ENCODE measurements at places on chromosomes 6 and 20.
A peak's percentile ranks its signal among the peaks of the same experiment; 100 is the strongest.

GRCh38 chr6:75150685-75151412, 55.0 kb downstream of the COL12A1 start:
- no peak for DNase-seq

DNA sequence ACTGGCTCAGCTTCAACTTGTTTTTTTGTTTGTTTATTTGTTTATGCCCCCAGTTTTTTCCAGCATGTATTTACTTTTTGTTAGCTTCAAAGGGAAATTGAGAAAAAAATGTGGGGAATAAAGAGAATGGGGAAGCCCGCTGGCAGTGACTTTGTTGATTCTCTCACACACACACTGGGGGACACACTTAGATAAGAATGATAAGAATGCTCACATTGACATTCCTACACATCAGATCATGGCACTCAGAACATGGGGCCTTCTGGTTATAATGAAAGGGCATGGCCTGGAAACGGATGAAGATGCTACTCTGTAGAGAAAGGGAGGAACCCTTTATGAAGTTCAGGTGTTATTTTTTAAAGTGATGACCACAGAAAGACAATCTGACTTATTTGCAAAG, 15.6 kb upstream of the DAAM2 start:
- no peak for DNase-seq

- DNase-seq: no peak
Measured at GRCh38 chr20:51276296-51276695, 253.4 kb upstream of the KCNG1 start.

- peak; percentile 50 for DNase-seq
Measured at GRCh38 chr20:6533351-6533750, 234.1 kb upstream of the BMP2 start.

DNA sequence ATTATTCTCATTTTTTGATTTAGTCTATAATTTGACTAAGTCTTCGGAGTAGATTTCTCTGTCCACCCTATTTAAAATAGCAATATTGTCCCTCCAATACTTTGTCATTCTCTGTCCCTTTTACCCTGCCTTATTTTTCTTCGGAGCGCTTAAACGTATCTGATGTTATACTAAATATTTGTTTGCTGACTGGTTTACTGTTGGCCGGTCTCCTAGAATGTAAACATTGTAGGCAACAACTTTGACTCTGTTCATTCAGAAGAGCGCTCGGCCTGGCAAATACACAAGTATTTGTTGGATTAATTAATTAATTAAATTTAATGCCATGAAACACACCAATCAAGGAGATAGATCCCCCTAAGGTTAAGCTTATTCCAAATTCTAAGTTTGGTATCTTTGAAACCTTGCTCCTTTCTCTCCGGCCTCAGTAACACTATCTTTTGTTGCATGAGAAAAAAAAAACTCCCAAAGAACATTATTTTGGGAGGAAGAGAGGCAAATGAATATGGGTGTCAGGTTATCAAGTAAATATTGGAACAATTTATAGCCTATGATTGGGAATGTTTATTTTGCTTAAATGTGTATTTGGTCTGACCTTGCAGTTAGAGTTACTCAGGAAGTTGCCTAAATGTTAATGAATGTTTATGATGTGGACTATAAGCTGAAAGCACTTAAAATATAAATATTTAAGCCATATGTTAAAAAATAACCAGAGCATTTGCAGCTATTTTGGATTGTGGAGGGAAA, 231.1 kb downstream of the SOX4 start:
- peak; percentile 55 for DNase-seq

DNA sequence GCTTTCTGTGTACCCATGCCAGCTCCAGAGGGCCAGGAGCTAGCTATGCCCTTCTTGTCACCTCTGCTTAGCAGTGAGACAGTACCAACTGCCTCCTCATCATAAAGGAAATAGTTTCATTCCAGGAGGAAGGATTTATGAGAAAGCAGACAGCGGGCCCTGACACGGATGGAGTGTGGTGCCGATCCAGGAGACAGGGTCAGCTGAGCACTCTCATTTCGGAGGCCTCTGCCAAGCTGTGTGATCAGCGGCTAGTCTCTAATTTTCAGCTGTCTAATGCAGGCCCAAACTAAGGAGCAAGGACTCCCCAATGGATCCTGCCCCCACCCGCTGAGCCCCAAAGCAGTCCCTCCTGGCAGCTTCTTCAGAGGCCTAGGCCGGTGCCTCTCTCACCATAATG, 103.1 kb downstream of the LRFN2 start:
- DNase-seq: no peak
